ENCODE measurements at places on chromosomes 7 and 10.

DNA sequence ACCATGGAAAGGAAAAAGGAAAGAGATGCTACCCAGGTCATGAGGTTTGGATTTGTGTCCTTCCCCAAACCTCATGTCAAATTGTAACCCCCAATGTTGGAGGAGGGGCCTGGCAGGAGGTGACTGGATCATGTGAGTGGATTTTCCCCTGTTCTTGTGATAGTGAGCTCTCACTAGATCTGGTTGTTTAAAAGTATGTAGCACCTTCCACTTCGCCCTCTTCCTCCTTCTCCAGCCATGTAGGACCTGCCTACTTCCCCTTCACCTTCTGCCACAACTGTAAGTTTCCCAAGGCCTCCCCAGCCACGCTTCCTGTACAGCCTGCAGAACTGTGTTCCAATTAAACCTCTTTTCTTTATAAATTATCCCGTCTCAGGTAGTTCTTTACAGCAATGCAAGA, 113.9 kb downstream of the FAM107B start:
- DNase-seq, result no peak

DNA sequence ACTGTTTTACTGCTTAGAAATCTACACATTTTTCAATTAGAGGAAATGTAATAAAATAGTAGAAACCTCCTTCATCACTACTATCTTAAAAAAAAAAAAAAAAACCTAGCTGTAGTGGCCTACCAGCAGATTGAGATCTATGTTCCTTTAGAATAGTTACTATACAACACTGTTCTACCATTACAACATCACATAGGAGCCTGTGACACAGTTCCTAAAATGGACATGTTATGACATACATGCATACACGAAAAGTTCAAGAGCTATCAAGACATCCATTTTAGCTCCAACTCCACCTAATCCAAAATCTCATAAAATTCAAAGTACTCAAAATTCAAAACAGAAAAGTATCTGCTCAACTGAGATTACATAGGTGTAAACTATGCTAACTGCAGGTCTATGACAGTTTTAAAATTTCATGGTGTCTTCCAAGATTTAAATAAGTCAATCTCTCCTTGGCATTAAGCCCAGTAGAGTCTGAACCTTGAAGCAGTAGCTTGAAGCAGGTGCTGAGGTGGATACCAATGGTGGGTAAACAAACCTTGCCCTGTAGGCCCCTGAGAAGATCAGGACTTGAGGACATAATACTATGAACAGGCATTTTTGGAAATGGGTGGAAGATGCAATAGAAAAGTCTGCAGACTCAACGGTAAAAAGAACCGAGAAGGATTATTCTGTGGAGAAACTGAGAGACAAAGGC, 17.0 kb downstream of the CACUL1 start:
- DNase-seq, result no peak

DNA sequence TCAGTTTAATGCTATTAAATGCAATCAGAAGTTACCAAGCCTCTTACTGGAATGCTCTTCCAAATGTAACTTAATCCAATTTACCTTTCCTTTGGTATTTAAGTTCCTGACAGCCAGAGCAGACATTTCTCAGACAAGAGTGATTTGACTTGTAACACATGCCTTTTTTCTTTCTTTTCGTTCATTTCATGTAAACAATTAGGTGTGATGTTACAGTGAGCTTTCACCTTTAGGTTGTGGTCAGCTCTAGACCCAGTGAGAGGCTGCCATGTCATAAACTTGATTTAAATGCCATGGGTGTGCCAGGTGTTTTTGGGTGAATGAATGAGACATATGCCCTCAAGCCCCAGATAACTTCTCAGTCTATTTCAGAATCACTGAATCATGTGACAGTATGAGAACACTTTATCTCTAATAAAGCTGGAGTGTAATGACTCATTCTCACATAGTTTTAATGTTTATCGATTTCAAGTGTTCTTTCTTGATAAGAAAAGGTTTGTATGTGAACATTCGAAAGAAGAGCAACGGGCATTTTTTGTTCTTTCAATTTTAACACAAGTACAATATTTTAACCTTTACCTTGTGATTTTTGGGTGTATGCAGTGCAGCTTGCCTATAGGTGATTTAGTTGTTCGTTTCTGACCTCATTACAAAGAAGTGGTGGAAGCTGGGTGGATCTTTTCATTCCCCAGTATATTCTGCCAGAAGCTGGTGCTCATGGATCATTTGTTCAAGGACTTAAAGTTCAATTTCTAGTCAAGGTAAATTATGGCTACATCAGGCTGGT, 61.5 kb downstream of the CHN2 start:
- no peak for DNase-seq

GRCh38 chr10:52221923-52222322, 92.2 kb upstream of the DKK1 start:
- no peak for DNase-seq
